ENCODE measurements at places on chromosomes 11 and 22.
A peak's percentile ranks its signal among the peaks of the same experiment; 100 is the strongest.

GRCh38 chr22:22479999-22480532 is 28.5 kb downstream of the ZNF280B start:
- no peak for DNase-seq

DNA sequence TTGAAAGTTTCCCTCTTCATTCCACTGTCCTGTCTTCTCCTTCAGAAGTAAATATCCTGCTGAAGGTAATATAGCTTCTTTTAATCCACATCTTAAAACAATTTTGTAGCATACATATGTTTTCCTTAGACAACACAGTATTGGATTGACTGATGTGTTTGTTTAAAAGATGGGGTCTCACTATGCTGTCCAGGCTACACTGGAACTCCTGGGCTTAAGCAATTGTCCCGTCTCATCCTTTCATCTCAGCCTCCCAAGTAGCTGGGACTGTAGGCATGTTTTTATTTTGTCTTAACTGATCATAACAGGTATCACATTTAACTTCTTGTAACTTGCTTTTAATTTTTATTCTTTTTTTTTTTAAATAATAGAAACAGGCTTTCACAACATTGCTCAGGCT is 55.9 kb downstream of the MRTFA start:
- no peak for DNase-seq

DNA sequence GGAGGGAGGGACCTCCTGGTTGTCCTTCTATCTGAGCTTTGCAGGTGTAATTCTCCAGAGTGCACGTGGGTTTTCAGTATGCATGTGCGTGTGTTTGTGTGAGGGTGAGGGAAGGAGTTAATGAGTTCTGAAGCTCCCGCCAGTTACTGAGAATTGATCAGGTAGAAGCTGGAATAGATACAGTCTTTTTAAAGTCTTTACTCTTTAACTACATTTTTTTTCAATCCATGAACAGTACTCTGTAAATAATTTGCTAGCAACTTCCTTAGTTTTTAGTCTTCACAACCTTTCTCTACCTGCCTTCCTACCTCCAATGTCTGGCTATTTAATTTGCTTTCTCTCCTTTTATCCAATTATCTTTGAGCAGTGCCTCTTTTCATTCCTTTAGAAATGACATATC is 25.5 kb downstream of the ARHGAP42 start:
- DNase-seq, result no peak

DNA sequence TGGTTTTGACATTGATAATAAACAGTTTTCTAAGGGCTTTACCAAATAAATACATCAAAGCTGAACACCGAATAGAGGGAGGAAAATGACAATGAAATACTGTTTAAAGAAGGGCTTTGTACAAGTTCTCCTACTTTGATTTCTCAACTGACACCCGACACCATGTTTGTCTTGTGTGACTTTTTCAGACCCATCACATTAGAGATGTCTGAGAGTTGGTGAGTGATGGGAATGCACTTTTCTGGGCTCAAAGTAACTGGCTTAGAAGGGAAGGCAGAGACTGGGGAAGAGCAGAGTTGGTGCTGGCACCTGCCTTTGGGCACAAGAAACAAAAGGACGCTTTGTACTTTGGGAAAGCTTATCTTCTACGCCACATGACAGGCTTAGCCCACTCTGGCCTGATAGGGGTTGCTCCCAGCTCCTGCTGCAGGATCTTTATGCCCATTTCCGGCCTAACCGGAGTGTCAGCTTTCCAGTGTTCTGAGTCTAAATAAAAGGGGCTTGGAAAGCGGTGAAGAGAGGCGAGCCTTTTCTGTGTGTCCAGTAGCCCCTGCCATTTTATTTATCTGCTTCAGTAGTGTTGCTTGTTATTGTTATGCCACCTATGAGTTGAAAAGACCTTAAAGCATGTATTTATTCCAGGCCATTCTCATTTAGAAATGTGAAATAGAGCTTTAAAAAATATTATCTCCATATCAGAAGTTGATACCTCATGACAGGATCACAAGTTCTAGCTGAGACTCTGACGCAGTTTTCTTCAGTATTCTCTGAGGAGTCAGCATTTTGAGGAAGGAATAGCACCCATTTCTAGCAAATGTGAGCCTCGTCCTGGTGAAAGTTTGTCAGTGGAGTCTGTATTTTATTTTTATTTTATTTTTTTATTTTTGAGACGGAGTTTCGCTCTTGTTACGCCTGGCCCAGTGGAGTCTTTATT is 24.2 kb downstream of the KREMEN1 start:
- no peak for DNase-seq

GRCh38 chr11:83102834-83103233 is 31.1 kb upstream of the RAB30 start:
- no peak for DNase-seq

DNA sequence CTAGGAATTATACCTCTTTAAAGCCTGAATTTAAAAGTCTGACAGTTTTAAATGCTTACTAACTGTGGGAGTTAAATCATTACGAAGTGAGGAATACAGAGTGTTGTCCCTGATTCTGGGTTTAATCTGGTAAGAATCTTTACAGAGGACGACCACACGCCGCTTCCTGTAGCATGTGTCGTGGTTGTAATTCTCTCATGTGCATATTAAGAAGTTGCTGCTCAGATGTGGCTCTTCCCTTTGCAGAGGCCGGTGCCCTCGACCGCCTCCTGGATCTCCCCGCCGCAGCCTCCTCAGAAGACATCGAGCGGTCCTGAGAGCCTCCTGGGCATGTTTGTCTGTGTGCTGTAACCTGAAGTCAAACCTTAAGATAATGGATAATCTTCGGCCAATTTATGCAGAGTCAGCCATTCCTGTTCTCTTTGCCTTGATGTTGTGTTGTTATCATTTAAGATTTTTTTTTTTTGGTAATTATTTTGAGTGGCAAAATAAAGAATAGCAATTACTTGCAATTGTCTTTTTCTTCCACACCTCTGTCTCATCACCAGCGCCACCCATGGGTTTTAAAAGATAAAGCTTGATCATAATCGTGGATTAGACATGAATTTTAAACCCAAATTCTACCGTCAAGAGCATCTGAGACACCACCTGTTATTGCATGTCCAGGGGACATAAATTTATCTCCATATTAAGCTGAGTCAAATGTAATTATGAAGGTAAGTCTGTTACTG is 6.5 kb downstream of the GAL start:
- peak; percentile 24 for DNase-seq

DNA sequence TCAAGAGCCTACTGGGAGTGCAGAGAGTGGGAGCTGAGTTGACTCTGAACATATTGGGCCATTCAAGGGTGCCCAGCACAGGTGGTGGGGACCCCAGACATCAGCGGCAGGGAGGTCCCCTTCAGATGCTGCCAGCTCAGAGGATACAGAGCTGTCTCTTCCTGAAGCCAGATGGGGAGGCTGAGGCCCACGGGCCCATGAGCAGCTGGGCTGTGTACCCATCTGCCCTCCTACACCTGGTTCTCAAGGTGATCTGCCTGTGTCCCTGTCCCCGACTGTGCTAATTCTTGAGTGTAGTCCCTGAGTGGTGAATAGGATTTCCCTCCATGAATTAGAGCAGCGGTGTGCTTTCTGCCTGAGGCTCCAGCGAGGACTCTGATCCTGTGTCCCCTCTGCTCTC is 76.3 kb downstream of the MICAL2 start:
- peak; percentile 25 for DNase-seq

- DNase-seq, result no peak
Observed at GRCh38 chr11:77073328-77074001, 6.7 kb downstream of the CAPN5 start.

DNA sequence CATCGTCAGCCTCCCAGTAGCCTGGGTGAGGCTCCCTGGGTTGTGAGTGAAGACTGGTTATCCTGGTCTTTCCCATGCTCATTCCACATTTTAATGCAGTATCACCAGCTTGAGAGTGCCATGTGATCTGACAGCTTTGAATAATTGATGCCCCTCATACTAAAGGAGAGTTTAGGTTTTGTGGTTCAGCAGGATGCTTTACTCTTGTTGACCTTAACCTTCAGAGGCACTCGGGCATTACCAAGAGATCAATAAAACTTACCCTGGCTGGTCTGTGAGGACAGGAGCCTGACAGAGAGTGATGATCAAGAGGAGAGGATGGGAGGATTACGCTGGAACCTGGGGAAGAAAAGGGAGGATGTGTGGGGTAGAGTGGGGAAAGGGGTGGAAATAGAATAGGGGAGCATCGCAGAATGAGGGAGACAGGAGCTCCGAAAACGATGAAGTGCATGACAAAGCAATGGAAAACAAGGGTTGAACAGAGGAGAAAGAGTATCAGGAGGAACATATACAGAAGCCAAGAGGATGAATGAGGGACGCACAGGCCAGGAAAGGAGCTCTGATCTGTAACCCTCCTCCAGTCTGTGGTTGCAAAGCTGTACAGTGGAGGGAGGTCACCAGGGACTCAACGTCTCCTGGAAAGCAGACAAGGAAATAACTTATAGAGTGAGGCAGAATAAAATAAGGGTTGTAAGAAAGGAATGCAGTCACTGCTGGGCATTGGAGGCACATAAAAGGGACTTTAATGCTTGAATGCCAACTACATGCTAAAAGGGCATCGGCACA is 594.5 kb downstream of the NTM start:
- DNase-seq, result no peak

All from activated T-cell treated with anti-CD3 and anti-CD28 coated beads, Interleukin-2, amount 50 U/mL, for 48 hours (primary cell).